Astrocyte (in vitro differentiated cells and primary cell): ENCODE measurements at places on chromosomes 6 and 20.

GRCh38 chr6:42274898-42275297 is 57.2 kb upstream of the MRPS10 start:
- H3K27me3 ChIP-seq, result no peaks in the 10 kb centered on the region
- no peak for DNase-seq
- H3K4me3 ChIP-seq, result no peak overlapping the region
- no peak overlapping the region for H3K27ac ChIP-seq
- no peaks in the 10 kb centered on the region for H3K36me3 ChIP-seq
- H3K4me1 ChIP-seq, result peaks cover 8% of the 10 kb centered on the region

DNA sequence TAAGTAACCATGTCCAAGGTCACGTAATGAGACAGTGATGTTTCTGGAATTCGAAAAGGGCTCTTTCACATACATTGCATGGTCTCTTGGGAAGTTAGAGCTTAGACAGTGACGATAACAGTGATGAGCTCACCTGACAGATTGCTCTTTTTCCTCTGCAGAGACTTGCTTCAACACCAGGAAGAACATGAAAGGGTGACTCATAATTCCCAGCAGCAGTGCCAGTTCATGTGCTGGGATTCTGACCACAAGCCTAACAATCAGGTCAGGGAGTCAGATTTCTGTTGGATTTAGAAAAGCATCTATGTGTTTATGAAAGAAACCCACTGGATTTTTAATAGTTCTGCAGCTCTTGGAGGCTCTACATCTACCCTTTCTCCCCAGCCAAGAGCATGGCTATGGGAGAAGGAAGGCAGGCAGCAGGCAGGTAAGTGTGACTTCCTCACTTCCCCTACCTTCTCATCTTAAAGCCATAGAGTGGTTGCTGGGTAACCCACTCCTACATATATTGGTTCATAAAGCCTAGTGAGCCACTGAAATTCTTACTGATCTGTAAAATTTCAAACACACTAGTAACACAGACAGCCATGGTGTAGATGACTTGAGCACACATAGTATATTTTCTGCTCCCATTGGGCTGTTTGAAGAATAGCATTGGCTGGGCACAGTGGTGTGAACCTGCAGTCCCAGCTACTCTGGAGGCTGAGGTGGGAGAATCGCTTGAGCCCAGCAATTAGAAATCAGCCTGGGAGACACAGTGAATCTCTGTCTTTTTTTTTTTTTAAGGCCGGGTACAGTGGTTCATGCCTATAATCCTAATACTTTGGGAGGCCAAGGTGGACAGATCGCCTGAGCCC is 44.4 kb upstream of the LOC128125822 start:
- no peaks in the 10 kb centered on the region for H3K36me3 ChIP-seq
- DNase-seq, result peak; percentile 99
- peak overlapping the region; percentile 2 for H3K27ac ChIP-seq
- no peak overlapping the region for H3K4me3 ChIP-seq
- H3K27me3 ChIP-seq, result no peaks in the 10 kb centered on the region

DNA sequence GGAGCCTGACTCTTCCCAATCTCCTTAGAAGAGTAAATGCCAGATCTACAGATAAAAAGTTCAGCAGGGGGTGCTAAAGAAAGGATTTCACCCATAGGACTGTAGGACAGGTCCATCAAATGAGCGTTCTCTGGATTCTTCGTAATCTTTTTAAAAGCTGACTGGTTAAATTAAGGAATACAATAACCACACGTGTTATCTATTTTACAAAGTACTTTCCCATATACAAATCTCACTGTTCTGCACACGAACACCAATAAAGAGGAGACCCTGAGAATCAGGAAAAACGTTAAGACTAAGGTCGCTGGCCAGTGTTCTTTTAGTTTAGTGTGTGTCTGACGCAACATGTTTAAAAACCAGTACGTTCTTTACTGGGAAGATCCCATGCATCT is 542 bp downstream of the TUBE1 start:
- H3K4me3 ChIP-seq, result peak overlapping the region; percentile 87
- peaks cover 3% of the 10 kb centered on the region for H3K4me1 ChIP-seq
- DNase-seq, result peak; percentile 46
- H3K27ac ChIP-seq, result peak overlapping the region; percentile 81
- H3K36me3 ChIP-seq, result no peaks in the 10 kb centered on the region

- DNase-seq, result no peak
- no peaks in the 10 kb centered on the region for H3K36me3 ChIP-seq
- no peaks in the 10 kb centered on the region for H3K27me3 ChIP-seq
- H3K4me3 ChIP-seq, result no peak overlapping the region
Observed at GRCh38 chr6:70739534-70739933, 71.9 kb downstream of the SMAP1 start.

DNA sequence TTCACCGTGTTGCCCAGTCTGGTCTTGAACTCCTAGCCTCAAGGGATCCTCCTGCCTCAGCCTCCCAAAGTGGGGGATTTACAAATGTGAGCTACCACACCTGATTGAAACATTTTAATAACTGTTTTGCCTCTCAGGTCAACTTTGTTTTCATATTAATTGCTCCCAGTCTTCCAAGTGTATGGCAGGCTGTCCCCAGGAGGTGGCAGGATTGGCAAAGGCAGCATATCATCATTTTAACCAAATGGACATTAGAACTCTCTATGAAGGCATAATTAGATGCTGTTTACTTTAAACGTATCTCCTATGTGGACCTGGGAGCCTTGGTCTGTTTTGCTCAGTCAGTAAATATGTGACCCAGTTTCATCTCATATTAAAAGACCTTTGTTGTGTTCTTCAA is 59.2 kb upstream of the CSE1L start:
- peaks cover 50% of the 10 kb centered on the region for H3K36me3 ChIP-seq
- peaks cover 14% of the 10 kb centered on the region for H3K4me1 ChIP-seq
- no peak overlapping the region for H3K4me3 ChIP-seq
- no peak overlapping the region for H3K27ac ChIP-seq
- no peaks in the 10 kb centered on the region for H3K27me3 ChIP-seq
- DNase-seq, result no peak

GRCh38 chr6:93057584-93057983 is 361.8 kb downstream of the EPHA7 start:
- DNase-seq, result no peak
- H3K4me1 ChIP-seq, result no peaks in the 10 kb centered on the region
- no peak overlapping the region for H3K27ac ChIP-seq
- no peaks in the 10 kb centered on the region for H3K36me3 ChIP-seq
- no peak overlapping the region for H3K4me3 ChIP-seq
- no peaks in the 10 kb centered on the region for H3K27me3 ChIP-seq

DNA sequence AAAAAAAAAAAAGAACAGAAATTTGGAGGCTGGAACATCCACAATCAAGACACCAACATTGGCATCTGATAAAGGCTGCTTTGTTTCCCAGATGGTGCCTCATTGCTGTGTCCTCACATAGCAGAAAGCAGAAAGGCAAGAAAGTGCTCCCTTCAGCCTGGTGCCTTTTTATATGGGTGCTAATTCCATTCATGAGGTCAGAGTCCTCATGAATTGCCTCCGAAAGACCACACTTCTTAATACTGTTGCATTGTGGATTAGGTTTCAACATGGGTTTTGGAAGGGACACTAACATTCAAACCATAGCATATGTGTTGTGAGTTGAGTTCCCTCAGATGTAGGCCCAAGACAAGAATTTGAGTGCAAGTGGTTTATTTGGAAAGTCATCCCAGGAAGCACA is 8.0 kb upstream of the C20orf202 start:
- no peak overlapping the region for H3K27ac ChIP-seq
- no peaks in the 10 kb centered on the region for H3K36me3 ChIP-seq
- H3K27me3 ChIP-seq, result peaks cover 5% of the 10 kb centered on the region
- H3K4me3 ChIP-seq, result no peak overlapping the region

DNA sequence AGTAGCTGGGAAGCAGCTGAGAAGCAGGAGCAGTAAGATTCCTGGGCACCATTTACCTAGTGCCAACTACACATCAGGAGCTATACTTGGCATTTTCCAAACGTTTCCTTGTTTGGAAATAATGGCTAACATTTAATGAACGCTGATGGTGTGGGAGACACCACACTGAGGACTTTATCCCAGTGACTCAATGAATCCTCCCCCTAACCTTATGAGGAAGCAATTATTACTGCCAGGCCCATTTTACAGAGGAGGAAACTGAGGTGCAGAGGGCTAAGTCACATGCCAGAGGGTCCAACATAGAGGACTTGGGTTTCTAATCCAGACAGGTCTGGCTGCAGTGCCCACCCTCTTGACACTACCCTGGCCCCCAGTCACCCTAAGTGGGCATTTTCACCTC is 6.1 kb downstream of the PTGIS start:
- H3K36me3 ChIP-seq, result no peaks in the 10 kb centered on the region
- H3K4me1 ChIP-seq, result peaks cover 18% of the 10 kb centered on the region
- DNase-seq, result no peak
- H3K27ac ChIP-seq, result no peak overlapping the region
- H3K4me3 ChIP-seq, result no peak overlapping the region

DNA sequence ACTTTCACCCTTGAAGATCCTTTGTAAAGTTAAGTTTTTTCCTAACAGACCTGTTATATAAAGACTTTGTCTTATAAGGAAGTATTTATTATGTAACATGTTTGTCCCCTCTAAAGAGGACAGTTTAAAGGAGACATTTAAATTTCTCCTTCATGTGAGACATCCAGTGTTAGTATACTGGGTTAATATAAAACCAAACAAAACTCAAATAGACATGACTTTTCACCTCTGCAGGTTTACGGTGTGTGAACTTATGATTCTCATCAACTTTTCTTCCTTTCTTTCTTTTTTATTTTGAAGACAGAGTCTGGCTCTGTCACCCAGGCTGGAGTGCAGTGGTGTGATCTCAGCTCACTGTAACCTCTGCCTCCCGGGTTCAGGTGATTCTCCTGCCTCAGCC is 17.4 kb upstream of the MPC1 start:
- H3K27ac ChIP-seq, result no peak overlapping the region
- H3K36me3 ChIP-seq, result no peaks in the 10 kb centered on the region
- no peak overlapping the region for H3K4me3 ChIP-seq
- DNase-seq, result no peak
- H3K4me1 ChIP-seq, result no peaks in the 10 kb centered on the region
- H3K27me3 ChIP-seq, result peaks cover 2% of the 10 kb centered on the region

GRCh38 chr6:94570581-94570980 is 1006.8 kb upstream of the MANEA start:
- no peak for DNase-seq
- no peaks in the 10 kb centered on the region for H3K36me3 ChIP-seq
- H3K4me3 ChIP-seq, result no peak overlapping the region

- H3K27me3 ChIP-seq, result no peaks in the 10 kb centered on the region
- DNase-seq, result peak; percentile 63
- H3K4me3 ChIP-seq, result no peak overlapping the region
- H3K4me1 ChIP-seq, result peaks cover 14% of the 10 kb centered on the region
- no peaks in the 10 kb centered on the region for H3K36me3 ChIP-seq
Observed at GRCh38 chr6:72422171-72422570, 199.7 kb upstream of the KCNQ5 start.

DNA sequence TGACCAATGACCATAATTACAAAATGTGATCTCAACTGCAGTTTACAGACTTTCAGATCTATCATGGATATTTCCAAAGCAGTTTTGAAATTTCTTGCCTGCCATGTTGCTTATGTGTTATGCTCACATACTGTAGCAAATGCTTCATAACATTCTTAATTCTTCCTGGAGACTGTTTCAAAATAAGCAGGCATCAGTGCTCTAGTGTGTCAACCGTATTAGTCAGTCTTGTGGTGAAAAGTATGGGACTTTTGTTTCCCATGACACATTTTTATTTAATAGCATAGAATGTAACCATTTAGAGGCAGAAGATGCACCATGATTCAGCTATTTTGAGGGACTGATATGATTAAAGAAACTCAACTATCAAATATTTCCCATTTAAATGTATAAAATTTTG is 1.7 kb downstream of the POPDC3 start:
- no peak overlapping the region for H3K4me3 ChIP-seq
- peak overlapping the region; percentile 88 for H3K27ac ChIP-seq
- DNase-seq, result peak; percentile 91

DNA sequence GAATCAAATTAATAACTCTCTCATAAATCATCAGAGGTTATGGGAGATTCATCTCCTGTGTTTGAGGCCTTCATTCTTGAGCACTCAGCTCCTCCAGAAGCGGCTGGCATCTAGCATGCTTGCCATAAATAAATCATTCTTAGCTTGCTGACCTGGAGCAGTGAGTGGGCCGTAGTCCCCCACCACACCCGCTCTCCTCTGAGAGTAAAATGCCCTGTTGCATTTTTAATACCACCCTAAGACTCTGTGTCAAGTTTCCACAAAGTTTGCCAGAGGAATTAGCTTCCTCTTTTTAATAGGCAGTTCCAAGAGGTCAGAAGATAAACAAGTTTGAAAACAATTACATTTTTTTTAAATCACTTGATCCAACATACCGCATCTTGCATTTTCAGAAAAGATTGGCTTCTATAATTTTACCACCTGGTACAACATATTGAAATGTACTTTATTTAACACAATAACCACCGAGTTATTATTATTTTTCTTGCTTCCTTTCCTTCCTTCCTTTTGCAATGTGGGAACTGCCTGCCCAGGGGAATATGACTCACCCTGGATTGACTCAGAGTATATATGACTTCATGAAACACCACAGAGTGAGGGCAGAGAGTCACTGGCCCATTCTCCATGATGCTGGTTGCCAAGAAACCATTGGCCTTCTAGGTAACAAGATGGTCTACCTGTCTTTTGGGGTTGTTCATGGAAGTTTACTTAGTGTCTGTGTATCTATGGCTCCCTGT is 29.4 kb upstream of the CLIC5 start:
- peak; percentile 85 for DNase-seq
- no peaks in the 10 kb centered on the region for H3K27me3 ChIP-seq
- peaks cover 7% of the 10 kb centered on the region for H3K4me1 ChIP-seq
- no peak overlapping the region for H3K4me3 ChIP-seq
- no peaks in the 10 kb centered on the region for H3K36me3 ChIP-seq

DNA sequence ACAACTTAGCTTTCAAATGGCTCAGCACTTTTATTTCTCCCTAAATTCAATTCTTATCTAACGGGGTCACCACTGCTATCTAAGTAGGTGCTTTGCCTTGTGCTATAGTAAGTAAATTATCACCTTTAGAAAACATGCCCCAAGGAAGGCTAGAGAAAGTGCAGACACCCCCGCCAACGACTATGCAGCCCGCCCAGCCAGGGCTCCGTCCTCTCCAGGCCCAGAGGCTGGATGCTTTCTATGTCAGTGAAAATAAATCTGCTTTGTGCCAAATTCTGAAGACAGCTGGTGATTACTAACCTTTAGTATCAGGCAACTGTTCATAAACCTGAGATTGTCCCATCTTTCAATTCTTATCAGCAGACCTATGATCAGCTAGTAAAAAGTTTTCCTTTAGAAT is 14.3 kb downstream of the KIAA0319 start:
- H3K27me3 ChIP-seq, result no peaks in the 10 kb centered on the region
- no peaks in the 10 kb centered on the region for H3K36me3 ChIP-seq
- H3K4me1 ChIP-seq, result no peaks in the 10 kb centered on the region
- no peak overlapping the region for H3K4me3 ChIP-seq
